ENCODE measurements at places on chromosomes 6 and 20.

DNA sequence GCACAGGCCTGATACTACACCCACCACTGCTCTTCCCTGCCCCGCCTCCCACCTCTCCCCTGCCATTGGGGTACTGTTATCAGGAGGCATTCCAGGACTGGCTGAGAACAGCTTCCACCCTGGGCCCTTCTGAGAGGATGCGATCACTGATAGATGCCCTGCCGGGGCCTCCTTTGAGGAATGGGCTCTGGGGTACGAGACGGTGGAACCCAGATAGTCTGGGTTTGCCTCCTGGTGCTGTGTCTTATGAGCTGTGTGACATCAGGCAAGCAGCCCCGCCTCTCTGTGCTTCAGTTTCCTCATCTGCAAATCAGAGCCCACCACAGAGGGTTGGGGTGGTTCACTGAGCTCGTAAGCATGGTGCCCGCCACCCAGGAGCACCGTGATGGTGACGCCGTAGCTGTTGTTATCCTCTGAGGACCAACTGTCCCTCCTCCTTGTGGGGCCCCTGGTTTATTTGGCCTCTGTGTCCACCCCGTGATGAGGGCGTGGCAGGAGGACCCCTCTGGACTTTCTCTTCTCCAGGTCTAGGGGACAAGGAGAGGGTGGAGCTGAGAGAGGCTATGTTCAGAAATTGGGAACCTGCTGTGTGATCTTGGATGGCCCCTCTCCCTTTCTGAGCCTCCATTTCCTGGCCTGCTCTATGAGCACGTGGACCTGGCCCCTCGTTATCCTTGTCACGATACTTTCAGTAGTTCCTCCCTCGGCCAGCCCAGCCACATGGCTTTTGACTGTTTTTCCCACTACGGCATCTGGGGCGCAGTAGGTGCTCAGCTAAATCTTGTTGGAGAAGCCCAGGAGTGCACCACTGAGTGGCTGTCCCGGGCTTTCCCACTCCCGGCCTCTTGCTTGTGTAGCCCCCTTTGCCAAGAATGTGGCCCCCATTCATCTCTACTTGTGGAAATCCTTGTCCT lies 18.3 kb downstream of the SRC start:
- no peak for DNase-seq

- peak; percentile 60 for DNase-seq
Observed at GRCh38 chr20:5080384-5080877, 39.3 kb downstream of the PCNA start.

DNA sequence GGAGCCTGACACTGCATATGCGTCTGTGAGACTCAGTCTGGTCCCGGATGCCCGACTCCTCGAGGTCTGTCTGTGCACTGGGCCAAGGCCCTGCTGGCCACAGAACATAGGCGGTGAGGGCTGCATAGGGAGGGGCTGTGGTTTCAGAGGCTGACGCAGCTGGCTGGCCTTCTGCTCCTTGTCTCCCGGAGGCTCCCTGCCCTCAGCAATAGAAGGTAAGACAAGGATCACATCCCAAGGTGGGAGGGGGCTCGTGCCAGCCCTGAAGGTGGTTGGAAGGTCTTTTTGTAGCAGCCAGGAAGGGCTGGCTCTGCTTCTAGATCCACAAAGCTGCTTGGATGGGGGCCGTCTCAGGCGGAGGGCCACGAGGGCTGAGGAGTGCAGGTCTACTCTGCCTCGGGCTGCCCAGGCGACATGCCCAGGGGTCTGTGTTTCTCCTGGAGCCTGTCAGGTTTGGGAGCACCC lies 239.8 kb upstream of the SULF2 start:
- no peak for DNase-seq

- no peak for DNase-seq
Observed at GRCh38 chr6:37303891-37304503, 46.1 kb upstream of the TMEM217 start.

- no peak for DNase-seq
Observed at GRCh38 chr6:64335195-64335594, 699.6 kb downstream of the PHF3 start.

DNA sequence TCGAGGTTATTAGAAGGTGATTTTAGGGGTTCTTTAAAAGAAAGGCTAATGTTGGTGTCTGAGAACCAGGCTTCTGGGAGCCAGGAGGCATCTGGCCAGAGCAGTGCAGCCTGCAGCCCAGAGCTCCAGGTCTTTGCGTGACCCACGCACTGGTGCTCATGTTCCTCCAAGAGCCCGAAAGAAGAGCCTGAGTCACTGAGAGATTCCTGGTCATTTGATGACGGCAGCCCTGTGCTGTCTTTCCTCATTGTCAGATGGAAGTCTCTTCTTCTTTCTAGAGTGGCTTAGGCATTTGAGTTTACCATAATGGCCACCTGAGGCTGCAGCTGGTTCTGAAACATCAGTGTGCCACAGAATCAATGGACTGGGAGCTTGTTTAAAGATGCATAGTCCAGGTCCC lies 46.4 kb downstream of the CD109 start:
- DNase-seq = no peak

DNA sequence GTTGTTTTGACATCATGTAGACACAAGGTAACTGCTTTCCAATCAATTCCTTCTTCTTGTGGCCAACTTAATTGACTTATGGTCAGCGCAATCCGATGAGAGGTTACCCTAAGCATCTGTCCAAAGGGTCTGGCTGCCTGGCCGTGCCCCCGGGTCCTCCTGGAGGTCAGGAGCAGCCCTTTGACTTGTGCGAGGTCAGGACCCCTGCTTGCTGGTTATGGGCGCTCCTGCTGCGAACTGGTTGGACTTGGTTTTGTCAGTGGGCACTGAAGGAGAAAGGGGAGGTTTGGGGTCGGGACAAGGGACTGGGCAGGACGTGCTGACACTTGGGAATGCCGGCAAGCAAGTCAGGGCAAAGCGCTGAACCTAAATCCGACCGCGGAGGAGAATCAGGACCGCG lies 215.6 kb downstream of the QKI start:
- no peak for DNase-seq

DNA sequence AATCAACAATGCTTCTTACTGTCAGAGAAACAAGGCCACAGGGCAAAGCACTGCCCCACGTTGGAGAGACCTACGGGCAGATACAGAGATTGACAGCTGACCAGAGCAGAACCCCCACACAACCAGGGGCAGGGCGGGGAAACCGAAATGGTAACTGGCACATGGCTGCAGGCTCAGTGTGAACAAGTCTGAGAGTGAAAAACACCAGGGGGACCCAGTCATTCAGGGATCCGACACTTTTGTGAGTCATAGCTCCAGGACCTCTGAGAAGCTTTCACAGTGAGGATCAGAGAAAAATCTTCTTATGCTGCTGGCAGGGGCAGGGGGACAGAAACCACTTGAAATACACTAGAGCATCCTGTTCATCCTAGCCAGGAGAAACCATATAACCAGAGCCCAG lies 254.2 kb downstream of the C6orf118 start:
- peak; percentile 61 for DNase-seq

GRCh38 chr6:124557873-124558272 lies 404.4 kb upstream of the RNF217 start:
- DNase-seq = no peak

GRCh38 chr6:132927713-132928112 lies 113.3 kb downstream of the RPS12 start:
- no peak for DNase-seq

GRCh38 chr6:78526432-78526831 lies 340.9 kb upstream of the IRAK1BP1 start:
- no peak for DNase-seq

GRCh38 chr20:31824554-31825313 lies 5.6 kb downstream of the MYLK2 start:
- no peak for DNase-seq

GRCh38 chr20:44034451-44034850 lies 119.8 kb downstream of the TOX2 start:
- DNase-seq = no peak

GRCh38 chr20:44460795-44461141 lies 14.9 kb upstream of the TTPAL start:
- DNase-seq = no peak

GRCh38 chr6:122198922-122199321 lies 200.5 kb upstream of the HSF2 start:
- no peak for DNase-seq

- peak; percentile 64 for DNase-seq
Observed at GRCh38 chr6:134063966-134064445, 11.6 kb upstream of the SLC2A12 start.

Data from foreskin melanocyte (primary cell).